Sciatic nerve (tissue), 2 donors: ENCODE measurements at places on chromosomes 4 and X. TPM values are rescaled to one million over a fixed set of nuclear protein-coding genes. Genes with fewer than 3 reads are reported as not detected.

GDPD2 gene
- 0.22 TPM for total RNA-seq

- DNase-seq = no peak
These were observed 3.6 kb downstream of the SASH3 start for GRCh38 chrX:129783291-129783713.

GRCh38 chrX:20320461-20321159, 53.9 kb upstream of the RPS6KA3 start:
- no peak for DNase-seq

DNA sequence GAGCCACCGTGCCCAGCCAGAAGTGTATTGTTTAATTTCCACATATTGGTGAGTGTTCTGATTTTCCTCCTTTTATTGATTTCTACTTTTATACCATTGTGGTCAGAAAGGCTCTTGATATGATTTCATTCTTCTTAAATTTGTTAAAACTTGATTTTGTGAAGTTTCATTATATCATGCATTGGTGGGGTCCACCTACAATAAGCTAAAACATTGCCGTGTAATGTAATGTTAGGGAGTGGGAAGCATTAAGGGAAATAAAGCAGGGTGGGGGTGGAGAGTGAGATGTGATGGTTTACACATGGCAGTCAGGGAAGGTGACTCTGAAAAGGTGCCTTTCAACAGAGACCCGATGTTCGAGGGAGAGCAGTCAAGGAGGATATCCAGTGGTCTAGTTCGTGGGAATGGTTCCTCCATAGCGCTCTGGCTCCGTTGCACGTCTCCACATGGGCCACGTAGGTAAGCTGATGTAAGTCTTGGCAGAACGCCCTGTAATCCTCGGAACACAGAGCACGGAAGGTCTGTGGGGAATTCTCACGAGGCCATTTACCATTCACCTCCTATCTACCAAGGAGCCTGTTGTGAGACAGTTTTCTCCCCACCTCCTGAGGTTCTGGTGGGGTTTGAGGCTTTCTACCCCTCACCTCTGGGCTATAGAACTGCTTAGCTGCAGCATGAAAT, 7.7 kb upstream of the WDR13 start:
- no peak for DNase-seq

GRCh38 chr4:17327591-17327990, 184.3 kb downstream of the QDPR start:
- no peak for DNase-seq

GRCh38 chr4:52744588-52744987, 6.6 kb downstream of the ERVMER34-1 start:
- no peak for DNase-seq

GRCh38 chr4:123093236-123093635, 170.8 kb upstream of the NUDT6 start:
- no peak for DNase-seq

GRCh38 chr4:142168181-142168580, 531.8 kb downstream of the IL15 start:
- no peak for DNase-seq

SLC16A2 gene
- total RNA-seq = 18.2 TPM

UGT2A3 gene
- not detected for total RNA-seq

- no peak for DNase-seq
These were observed 4.6 kb downstream of the PCDH19 start for GRCh38 chrX:100405424-100405823.

SERPINA7 gene
- not detected for total RNA-seq

DNA sequence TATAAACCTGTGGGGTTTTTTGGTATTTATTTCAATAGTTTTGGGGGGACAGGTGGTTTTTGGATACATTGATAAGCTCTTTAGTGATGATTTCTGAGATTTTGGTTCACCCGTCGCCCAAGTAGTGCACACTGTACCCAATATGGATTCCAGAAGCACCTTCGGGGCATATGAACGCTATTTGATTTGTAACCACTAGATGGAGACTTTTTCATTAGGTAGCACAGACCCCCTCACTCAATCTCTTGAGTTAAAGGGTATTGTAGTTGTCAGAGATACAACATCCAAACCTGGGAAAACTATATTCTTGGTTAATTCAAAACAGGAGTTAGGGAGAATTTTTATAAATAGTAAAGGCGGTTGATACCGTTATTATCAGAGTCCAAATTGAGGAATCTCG, 79.8 kb downstream of the SPANXN3 start:
- DNase-seq = no peak

DNA sequence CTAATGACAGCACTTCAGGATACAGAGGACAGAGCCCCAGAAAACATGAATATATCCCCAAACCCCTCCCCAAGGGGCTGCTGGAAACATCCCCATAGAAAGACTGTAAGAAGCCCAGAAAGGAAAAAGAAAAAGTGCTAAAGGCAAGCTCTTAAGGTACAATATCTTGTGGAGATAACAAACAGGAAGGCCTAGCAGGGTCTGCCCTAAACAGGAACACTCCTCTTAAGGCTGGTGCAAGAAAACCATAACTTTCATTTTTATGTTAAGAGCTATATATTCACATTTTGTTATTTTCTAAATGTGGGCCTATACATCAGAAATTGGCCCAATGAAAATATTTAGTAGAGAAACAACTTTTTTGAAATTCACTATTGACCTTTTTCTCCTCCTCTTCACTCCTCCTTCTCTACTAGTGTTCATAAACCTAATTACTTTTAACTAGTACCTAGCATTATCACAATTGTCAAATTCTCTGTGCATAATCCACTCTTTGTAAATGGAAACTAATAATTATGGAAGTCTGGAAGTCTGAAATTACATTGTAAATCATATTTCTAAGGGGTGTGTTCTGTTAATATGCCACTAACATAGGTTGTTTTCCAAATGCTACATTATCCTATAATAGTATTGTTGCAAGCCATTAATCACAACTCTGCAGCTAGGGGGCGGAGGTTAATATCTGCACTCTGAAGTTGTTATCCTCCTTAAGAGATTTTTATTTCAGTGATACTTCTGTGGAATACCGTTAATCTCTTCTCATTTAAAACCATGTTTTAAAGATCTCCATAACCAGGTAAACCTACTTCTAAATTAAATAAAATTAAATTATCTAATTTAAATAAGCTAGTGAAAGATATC, 59.8 kb downstream of the CASK start:
- DNase-seq = no peak

DNA sequence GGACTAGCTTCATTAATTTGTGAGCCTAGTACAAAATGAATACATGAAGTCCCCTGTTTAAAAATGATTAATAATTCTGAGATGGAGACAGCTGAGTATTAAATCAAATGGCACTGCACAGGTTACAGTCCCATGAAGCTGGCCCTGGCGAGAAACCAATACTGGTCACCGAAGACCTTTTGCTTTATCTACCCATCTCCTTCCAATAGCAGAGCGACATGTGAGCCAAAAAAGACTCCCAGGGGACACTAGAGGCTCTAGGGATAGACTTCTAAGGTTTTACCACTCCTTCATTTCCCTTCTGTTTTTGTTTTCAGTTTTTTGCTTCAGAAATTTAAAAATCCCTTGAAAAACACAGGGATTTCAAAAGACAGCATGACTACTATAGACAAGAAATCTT, 97.0 kb upstream of the CCSER1 start:
- DNase-seq = no peak

DNA sequence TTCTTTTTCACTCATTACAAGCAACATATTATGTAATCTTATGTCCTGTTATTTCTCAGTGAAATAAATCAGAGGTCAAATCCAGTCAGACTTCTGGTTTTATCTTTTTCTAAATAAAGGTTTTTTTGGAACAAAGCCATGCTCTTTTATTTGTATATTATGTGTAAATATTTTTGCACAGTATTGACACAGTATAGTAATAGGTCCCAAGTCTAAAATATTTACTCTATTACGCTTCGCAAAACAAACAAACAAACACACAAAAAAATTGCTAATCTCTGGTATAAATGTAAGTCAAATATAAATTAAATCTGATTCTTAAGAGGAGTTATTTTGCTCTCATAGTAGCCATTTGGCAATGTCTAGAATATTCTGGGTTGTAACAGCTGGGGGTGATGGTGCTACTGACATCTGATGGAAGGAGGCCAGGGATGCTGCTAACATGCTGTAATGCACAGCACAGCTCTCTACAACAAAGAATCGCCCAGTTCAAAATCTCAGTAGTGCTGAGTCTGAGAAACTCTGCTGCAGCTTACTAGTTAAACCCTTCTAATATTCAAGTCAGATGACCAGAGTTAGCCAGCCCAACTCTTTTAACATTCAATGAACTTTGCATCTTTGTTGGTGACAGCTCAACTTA, 602.1 kb downstream of the RAB28 start:
- no peak for DNase-seq

DNA sequence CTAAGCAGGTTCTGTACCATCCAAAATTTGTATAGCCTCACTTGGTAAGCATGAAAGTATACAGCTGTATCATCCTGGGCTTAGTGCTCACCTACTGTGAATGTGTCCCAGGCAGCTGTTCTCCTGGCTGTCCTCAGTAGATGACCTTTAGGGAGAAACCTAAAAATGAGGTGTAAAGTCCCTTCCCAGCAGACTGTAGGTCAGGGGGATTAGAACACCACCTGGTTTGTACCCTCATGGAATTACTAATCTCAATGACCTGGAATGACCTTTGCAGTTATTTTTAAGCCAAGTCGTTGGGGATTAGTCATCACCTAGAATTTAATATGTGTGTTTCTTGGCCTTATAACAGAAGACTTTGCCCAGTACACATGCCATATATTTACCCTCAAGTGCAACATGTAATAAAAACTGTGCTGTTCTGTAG, 39.1 kb upstream of the MBTPS2 start:
- DNase-seq = no peak
